Stimulated activated CD8-positive, alpha-beta memory T cell treated with anti-CD3 and anti-CD28 coated beads, Interleukin-15, amount 100 ng/mL, for 1 hour (primary cell): ENCODE measurements at places on chromosomes 1 and 21.

- DNase-seq, result no peak
These were observed 38.1 kb downstream of the MRAP start for GRCh38 chr21:32336711-32337110.

GRCh38 chr1:30145723-30146303, 577.6 kb downstream of the MATN1 start:
- no peak for DNase-seq

- no peak for DNase-seq
These were observed 456 bp downstream of the PTPN14 start for GRCh38 chr1:214550857-214551435.

DNA sequence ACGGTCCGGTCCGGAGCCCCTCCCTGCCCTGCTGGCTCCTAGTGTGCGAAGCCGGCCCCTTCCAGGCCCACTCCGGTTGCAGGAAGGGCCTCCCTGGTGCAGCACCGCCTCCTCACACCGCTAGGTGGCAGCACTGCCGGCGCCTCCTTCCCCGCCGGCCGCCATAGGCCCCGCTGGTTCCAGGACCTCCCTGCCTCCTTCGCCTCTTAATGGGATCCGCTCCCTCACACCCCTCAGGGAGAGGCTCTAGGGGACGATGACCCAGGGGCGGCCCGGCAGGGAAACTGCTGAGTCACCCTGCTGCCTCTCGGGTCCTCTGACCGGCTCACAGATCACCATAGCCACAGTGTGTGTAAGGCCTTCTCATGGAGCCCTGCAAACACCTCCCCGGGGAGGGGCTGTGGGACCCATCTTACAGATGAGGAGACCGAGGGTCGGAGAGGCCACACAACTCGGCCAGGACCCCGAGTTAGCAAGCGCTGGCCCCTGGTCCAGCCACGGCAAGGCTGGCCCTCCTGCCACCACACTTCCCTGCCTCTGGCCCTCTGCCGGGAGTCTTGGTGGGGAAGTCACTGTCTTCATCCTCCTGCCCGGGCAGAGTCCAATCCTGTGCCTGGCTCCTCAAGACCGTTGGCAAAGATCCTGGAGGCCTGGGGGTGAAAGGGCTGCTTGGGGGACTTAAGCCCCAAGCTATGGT, 1.6 kb upstream of the AJAP1 start:
- peak; percentile 37 for DNase-seq

- no peak for DNase-seq
These were observed 2.3 kb downstream of the ADGRB2 start for GRCh38 chr1:31761883-31762282.

DNA sequence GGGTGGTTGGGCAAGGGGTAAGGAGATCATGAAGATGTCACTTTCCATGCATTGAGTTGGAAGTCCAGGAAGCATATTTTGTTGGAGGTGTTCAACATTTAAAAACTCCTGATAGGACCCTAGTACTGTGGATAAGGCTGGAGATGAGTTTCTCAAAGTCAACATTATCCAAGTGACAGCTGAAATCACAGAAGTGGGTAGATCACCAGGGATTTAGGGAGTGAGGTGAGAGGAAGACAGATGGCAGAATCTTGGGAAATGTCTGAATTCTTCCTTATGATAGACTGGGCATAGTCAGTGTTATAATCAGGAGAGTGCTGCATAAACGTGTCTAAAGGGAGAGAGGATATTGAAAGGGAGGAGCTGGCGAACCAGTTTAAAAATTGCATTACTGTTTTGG, 5.3 kb upstream of the RASAL2 start:
- DNase-seq, result no peak

GRCh38 chr1:18960821-18961220, 4.3 kb upstream of the IFFO2 start:
- no peak for DNase-seq

- no peak for DNase-seq
These were observed 71.2 kb upstream of the HOOK1 start for GRCh38 chr1:59743324-59744091.

GRCh38 chr1:71233645-71234044, 152.8 kb upstream of the ZRANB2 start:
- no peak for DNase-seq

GRCh38 chr1:197692965-197693364, 82.3 kb downstream of the DENND1B start:
- no peak for DNase-seq

- no peak for DNase-seq
These were observed 804.8 kb downstream of the USP25 start for GRCh38 chr21:16534408-16535101.

DNA sequence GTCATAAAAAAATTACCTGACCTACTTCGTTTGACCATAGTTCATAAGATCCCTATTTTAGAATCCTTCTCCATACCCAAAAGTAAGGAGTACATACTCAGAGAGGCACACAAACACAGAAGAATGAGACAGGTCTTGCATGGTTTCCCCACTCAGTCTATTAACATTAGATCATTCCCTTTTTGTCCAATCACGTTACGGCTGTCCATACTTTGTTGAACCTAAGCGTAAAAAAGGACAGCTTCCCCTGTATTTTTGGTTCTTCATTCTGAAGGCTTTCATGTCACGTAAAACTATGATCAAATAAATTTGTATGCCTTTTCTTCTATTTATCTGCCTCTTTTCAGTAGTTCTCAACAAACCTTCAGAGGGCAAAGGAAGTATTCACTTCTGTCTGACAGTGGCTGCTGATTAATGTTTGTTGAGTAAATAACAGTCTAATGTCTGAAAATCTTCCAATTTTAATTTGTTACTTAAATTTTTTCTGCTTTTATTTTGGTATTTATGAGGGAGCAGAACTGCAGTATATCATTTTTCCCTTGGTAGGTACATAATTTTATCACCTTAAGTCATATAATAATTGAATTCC, 16.4 kb downstream of the PKN2 start:
- no peak for DNase-seq

- DNase-seq, result no peak
These were observed 331.5 kb upstream of the AJAP1 start for GRCh38 chr1:4322881-4323280.

DNA sequence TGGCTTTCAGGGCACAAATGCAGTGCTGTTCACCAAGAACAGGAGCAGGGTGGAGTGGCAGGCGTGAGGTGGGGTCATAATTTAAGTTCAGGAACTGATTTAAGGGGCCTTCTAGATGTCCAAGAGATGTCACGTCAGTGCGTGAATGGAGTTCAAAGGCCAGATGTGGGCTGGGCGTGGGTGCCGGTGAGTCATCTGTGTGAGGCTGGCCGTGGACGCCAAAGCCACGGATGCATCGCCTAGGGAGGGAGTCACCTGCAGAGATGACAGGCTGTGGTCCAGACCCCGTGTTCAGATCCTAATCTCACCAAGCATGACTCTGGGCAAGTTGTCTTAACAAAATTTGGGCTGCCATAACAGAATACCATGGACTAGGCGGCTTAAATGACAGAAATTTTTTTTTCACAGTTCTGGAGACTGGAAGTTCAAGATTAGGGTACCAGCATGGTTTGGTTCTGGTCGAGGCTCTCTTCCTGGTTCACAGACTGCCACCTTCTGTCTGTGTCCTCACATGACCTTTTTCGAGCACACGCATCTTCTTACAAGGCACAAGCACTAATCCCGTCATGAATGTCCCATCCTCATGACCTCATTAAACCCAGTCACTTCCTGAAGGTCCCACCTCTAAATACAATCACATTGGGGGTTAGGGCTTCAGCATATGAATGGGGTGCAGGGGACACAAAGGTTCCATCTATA, 109.6 kb downstream of the PRDM2 start:
- no peak for DNase-seq

- no peak for DNase-seq
These were observed 1.5 kb downstream of the CEPT1 start for GRCh38 chr1:111141245-111142220.

GRCh38 chr1:155010211-155010918, 7.8 kb downstream of the ZBTB7B start:
- no peak for DNase-seq

- no peak for DNase-seq
These were observed 114.3 kb downstream of the NAV1 start for GRCh38 chr1:201653233-201653632.

DNA sequence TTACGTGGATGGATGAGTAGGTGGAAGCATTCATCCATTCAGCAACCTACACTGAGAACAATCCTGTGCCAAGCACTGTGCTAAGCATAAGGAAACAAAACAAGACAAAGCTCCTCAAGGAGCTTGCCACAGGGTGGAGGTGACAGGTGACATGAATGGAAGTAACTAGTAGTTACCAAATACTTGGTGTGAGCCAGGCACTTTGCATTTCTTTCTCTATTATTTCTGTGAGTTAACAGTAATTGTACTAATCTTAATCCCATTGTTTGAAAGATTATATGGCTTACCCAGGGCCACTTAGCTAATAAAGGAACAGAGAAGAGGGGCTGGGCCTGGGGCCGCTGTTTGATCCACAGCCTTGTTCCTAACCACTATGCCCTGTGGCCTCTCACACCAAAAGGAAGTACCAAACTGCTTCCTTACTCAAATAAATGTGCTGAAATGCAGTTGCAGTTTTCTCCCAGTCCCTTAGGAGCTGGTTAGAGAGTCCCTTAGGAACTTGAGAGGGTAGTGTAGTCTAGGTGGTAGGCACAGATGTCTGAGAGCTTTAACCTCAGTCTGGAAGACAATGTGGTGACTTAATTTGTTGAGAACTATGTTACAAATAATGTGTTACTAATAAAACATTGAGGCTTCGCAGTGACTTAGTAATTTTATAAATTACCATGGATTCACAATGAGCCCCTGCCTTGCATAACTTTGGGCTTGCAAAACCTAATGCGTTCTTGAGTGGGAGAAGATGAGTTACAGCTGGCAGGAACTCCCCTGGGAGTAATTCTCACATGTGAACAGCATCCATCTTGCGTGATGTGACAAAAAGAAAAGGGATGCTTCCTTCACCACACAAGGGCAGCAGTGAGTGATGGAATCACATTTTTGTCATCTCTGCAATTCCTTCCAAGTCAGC, 69.8 kb downstream of the MPZL1 start:
- no peak for DNase-seq

GRCh38 chr1:23601135-23601967, 42.0 kb upstream of the ID3 start:
- no peak for DNase-seq

- no peak for DNase-seq
These were observed 61.8 kb upstream of the TTLL7 start for GRCh38 chr1:84060781-84061180.

DNA sequence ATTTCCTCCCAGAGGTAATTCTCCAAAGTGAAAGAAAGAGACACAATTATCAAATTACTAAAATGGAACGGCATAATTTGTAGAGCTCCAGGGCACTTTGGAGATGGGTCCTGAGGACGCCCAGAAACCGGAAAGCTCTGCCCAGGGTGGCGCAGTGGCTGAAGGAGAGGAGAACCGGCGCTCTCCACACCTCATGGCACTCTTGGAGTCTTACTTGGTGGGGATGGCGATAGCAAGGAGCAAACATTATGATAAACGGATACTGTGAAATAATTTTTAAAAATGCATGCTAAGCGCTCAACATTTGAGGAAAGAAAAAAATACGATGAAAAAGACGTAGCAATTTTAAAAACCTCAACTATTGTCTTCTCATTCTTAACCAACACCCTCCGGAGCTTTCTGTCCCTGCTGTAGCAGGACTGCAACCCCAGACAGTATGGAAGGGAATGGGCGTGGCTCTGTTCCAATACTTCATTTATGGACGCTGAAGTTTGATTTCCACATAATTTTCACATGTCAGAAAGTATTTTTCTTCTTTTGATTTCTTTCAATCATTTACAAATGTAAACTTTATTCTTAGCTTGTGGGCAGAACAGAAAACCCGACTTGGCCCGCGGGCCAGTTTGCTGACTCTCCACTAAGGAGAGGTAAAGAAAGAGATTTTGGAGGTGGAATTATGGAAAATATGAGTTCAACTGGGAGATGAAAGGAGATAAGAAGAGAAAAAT, 1.1 kb downstream of the S100A11 start:
- no peak for DNase-seq

DNA sequence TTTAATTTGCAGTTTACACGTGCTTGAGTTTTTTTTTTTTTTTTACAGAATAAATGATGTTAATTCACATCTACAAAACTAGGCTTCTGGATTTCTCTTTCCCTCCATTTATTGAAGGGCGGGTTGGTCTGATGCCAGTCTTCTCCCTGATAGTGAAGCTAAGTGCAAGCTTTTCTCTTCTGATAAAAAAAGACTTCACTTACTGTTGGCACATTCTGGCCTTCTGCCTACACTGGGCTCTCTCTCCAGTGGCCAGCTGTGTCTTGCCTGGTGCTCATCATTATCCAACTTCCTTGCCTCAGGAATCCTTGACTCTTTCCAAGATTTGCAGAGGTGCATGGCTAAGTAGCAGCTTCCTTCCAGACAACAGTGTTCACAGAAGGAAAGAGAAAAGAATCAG, 7.6 kb upstream of the RAP1A start:
- no peak for DNase-seq

- no peak for DNase-seq
These were observed 269.3 kb downstream of the PCP4 start for GRCh38 chr21:40136571-40136970.

- DNase-seq, result no peak
These were observed 876 bp downstream of the MOB3C start for GRCh38 chr1:46615735-46616134.

DNA sequence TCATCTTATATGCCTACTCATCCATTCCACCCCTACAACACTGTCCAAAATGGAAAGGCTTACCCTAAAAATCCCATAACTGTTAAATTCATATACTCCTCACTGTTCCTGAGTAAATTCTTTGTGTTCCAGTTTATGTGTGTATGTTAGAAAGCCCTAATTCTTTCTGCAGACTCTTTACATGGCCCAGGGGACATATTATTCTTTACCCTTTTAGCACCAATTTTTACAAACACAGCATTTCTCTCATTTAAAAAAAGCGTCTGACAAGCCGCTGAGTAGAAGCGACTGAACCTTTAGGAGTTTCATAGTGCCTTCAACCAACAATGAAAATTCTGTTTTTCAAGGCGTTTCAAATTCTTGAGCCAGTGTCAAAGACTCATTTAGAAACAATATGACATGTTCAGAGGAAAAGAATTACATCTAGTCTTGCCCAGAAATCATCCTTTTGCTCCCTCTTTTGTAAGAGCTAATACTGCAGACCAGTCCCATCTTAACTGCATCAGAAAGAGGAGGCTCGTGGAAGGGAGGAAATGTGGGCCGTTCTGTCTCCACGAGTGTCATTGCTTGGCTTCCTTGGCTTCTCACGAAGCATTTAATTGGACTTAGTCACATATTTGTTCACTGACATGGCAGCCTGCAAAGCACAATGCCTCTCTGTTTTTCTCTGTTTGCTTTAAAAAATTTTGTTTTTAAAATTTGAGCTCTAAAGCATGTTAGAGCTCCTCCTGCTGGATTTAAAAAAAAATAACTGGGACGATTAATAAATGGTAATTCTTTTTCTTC, 21.3 kb upstream of the C1orf105 start:
- DNase-seq, result no peak

- no peak for DNase-seq
These were observed 73.3 kb upstream of the ARHGAP29 start for GRCh38 chr1:94310570-94311270.

- DNase-seq, result no peak
These were observed 23.4 kb upstream of the SMYD3 start for GRCh38 chr1:246530482-246530881.

GRCh38 chr1:32521165-32521564, 18.1 kb upstream of the ZBTB8A start:
- DNase-seq, result no peak
